NCI-H526 (cell line): ENCODE measurements at places on chromosomes 12 and 14.

DNA sequence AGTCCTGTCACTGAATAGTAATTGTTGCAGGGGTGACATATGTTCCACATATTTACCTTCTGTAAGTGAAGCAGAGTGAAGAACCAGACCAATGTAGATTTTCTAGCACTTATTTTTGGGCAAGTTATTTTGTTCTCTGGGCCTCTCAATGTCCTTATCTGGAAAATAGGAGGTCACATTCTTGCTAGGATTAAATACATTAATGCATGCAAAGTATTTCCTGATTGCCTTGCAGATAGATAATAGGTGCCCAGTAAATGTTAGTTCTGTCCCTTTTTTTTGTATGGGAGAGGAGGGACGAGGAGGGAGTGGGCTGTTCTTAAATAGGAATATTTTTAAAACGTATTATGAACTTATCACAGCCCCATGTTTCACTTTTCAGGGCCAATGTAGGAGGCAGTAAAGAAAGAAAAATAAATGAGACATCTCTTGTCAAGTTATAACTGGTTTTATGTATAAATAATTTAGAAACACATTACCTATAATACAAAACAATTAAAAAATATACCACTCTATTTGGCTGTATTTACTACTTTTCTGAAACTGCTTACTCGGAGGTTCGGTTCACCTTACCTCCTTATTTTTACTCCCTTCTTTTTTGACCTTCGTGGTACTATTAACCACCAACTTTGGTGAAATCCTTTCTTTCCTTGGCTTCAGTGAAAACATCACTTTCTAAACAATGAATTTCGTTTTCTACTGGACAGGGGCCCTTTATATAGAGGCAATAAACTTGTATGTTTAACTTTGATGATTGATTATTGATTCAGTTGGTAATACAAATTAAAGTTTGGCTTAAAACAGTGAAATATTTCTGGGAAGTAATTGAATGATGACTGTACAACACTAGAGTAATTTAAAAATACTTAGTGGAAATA is 41.9 kb downstream of the DIP2B start:
- no peak for DNase-seq

DNA sequence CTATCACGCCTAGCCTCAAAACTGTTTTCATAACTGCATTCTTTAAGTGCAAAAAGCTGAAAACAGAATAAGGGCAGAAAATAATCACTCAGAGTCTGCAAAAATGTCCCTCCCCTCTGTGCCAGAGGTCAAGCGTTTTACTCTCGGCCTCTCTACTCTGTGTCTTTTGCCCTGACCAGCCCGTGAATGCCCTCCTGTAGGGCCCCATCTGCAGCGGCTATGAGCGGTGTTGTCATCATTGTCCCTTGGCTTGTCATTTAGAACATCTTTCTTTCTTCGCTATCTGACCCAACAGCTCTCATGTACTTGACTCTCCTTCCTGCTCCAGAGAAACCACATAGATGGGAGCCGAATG is 21.7 kb downstream of the ELK3 start:
- no peak for DNase-seq

DNA sequence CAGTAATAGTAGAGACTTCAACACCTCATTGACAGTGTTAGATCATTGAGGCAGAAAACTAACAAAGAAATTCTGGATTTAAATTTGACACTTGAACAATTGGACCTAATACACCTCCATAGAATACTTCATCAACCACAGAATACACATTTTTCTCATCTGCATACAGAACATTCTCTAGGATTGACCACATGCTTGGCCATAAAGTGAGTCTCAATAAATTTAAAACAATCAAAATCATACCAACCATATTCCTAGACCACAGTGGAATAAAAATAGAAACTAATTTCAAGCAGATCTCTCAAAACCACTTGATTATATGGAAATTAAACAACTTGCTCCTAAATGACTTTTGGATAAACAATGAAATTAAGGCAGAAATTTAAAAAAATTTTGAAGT is 82.3 kb downstream of the SLC38A4 start:
- DNase-seq = no peak

GRCh38 chr12:82648259-82648909 is 38.3 kb upstream of the TMTC2 start:
- DNase-seq = no peak

GRCh38 chr14:52352061-52352491 is 38.0 kb downstream of the PTGER2 start:
- no peak for DNase-seq
